Sciatic nerve (tissue), 2 donors: ENCODE measurements at places on chromosomes 3 and 15.

- DNase-seq, result no peak
Observed at GRCh38 chr3:127560051-127560787, 30.3 kb downstream of the TPRA1 start.

DNA sequence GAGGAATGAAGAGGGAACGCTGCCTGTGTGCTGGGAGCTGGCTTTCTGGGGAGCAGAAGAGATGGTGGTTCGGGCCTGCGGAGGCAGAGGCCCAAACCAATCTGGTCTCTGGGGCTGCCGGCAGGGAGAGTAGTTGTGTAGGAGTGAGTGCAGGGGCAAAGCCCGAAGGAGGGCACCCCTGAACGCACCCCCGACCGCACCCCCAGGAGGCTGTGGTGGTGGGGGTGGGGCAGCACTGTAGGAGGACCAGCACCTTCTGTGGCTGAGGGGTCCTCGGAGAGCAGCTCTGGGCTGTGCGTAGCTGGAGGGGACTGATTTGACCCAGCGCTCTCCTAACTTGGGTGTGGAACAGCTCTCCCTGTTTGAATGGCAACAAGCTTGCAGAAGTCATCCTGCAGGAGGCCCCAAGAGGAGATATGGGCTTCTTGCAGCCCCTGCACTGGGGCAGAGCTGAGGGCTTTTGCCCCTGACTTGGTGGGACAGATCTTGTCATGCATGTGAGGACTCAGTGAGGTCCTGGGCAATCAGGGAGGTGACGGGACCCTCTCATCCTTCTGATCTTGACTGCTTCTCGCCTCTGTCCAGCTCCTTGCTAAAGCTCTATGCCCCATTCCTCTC is 26.1 kb downstream of the C15orf39 start:
- DNase-seq, result no peak

DNA sequence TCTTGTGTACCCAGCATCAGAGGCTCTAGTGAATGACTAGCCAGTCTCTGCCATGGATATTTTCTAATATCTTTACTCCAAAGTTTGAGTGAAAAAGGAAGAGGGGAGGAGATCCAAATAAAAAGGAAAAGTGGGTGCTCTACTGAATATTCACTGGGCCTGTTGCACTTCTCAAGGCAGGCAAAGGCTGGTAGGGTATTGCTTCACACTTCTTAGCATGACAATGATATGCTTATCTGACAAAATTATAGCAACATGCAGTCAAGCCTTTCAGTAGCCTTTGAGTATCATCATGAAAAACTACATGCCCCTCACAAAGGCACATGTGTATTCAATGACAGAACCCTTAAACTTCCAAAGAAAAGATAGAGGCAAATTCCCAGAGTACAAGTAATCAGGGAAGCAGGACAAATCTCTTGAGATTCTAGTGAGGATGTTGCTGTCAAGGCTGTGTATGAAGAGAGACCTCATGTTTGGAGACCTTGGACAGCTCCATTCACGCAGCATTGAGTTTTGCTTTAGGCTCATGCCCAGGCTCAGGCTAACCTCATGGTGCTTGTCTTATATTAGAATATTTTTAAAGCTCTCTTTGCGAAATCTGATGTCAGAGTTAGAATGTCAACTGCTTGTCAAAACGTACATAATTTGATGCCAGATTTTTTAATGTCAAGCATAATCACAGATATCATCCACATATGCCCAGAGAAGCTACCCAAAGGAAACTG is 506.9 kb downstream of the OCA2 start:
- no peak for DNase-seq

DNA sequence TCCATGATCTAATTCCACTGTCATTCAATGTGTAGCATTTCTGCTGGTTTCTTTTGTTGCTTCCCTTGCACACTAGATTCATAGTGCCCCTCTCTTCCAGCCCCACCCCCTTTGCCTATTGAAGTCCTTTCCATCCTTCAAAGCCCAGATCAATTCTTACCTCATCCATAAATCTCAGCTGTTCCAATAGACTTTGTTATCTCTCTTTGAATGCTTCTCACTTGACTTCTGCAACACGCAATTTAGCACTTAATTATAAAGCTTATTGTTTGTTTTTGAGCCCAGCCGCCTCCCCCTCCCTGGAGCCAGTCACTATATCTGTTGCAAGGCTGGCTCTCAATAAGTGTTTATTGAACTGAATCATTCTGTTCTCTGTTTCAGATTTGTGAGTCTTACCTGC is 174.6 kb upstream of the TBL1XR1 start:
- DNase-seq, result no peak

DNA sequence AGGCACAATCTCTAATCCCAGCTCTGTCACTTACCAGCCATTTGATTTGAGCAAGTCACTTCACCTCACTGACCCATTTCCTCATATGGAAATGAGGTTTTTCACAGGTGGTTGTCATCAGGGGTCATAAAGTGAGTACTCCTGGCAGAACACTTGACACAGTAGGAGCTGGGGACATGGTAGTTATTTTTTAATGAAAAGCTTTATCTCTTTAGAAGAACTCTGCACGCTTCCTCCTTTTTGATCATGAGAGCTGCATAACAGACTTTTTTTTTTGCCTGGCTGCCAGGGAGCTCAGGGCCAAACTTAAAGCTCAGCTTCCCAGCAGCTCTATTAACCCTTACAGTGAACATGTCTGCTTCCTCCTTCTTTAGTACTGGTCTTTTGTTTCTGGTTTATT is 8.4 kb downstream of the VWA5B2 start:
- DNase-seq, result no peak

DNA sequence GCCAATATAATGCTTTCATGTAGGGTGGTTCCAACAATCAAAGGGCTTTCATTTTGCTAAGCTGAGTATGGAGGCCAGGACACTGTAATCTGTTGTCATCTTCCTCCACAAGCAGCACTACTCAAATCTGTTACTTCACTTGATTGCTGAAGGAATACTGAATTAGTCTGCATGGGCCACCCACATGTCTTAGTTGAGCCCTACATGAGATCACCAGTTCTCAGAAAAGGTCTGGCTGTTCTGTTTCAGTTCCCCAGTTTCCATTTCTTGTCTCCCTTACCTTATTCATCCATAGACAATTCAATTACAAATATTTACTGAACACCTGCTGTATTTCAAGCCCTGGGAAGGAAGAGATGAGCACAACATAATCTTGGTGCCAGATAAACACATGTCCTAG is 119.2 kb downstream of the FHIT start:
- DNase-seq, result no peak

- DNase-seq, result no peak
Observed at GRCh38 chr15:35548435-35548834, 2.5 kb upstream of the DPH6 start.

GRCh38 chr3:136783708-136784191 is 31.6 kb upstream of the STAG1 start:
- no peak for DNase-seq

DNA sequence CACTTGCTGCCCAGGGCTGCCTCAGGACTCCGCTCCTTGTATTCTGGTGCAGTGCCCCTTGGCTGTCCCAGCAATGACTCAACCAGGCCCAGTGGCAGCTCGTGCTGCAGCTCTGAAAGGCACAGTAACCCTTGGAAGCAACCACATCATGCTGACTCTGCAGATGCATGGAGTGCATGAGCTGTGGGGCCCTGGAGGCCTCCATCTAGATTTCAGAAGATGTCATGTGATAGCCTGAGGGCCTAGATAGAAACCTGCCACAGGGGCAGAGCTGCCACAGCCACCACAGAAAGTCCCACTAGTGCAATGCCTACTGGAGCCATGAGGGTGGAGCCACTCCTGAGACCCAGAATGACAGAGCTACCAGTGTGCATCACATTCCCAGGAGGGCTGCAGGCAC is 117.1 kb upstream of the SMAD3 start:
- DNase-seq, result no peak
